Stimulated activated CD4-positive, alpha-beta T cell treated with anti-CD3 and anti-CD28 coated beads, TNF-alpha, amount 100 ng/mL, for 24 hours (primary cell): ENCODE measurements at places on chromosomes 3 and 15.

DNA sequence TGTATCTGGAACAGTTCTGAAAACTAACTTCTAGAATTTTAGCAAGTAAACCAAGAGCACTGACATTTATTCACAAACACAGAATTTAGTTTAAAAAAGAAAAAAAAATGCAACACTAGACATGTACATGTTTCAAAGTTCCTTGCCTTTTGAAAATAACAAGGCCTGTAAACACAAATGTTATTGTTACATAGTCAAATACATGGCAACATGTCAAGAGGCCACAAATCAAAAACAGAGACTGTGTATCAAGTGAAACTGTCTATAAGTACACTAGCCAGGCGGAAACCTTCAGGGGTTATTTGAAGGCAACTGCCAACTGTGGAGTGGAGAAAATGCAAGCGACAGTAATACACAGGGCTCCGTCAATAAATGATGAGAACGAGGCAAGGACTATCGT lies 547.6 kb downstream of the FOXP1 start:
- no peak for DNase-seq

DNA sequence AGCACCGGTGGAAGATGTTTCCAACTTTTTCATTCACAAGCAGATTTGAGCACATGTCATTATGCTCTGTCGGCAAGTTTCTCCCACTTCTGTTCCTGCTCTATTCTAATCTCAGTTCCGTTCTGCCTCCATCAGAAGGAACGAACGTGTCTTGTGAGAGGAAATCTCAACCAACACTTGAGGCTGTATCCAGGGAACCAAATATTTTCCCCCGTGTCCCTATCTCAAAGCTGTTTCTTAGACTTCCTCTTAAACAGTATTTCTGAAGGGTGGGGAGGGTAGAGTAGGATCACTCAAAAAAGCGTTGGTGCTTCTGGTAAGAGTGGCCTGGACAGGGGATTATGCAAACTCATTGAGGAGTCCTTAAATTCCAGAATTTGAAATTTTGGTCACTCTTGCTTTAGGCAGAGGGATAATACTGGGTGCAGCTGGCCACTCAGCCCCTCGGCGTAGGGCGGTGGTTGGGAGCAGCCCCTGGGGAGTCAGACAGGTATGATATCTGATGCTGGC lies 54.9 kb downstream of the FRMD4B start:
- DNase-seq, result no peak

DNA sequence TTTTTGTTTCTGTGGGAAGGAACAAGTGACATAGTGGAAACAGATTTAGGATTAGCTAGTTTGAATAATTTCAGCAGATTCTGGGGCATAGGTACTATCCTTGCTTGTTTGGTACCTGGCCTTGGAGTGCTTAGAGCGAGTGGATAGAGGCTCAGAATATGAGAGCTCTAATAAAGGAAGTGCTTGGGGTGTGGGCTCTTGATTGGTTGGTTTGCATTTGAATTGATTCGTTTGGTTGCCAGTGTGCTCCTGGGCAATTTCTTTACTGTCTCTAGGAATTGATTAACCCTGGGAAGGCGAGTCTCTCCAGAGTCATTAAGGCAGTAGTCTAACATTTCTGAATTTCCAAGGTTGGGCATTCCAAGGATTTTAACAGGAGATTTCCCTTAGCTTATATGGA lies 98.0 kb downstream of the DTWD1 start:
- no peak for DNase-seq

- DNase-seq, result no peak
Measured at GRCh38 chr3:123258811-123259420, 57.2 kb downstream of the SEC22A start.

- no peak for DNase-seq
Measured at GRCh38 chr15:77821188-77821958, 188.7 kb upstream of the LINGO1 start.

DNA sequence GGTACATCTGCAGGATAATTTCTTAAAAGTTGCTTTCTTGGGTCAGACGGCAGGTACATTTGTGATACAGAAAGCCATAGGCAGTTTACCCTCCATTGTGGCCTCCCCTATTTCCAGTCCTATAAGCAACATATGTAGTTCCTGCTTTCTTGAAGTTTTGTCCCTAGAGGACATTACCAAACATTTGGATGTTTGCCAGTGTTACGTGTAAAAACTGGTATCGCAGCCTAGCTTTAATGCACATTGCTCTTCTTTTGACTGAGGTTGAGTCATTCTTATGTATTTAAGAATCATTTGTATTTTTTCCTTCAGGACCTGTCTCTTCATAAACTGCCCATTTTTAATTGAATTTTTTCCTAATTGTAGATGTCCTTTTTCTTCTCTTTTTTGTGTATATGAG lies 114.3 kb downstream of the DIPK2A start:
- DNase-seq, result no peak

DNA sequence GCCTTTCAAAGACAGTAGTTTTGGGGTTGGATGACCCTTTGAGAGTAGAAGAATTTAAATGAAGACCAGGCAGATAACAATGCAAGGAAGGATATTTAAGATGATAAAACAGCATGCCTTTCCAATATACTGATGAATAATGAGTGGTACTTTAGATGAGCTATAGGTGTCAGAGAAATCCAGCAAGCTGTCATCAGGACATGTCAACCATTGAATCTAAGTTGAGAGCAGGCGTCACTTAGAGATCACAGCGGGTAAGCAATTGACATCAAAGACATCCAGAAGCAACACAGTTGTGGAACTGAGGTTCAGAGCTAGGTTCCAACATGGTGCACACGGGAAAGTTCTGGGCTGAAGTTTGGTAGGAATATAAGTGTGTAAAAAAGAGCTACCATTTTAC lies 25.0 kb downstream of the CCDC54 start:
- DNase-seq, result no peak
